GM04504 (cell line): ENCODE measurements at places on chromosomes 5 and 9.

DNA sequence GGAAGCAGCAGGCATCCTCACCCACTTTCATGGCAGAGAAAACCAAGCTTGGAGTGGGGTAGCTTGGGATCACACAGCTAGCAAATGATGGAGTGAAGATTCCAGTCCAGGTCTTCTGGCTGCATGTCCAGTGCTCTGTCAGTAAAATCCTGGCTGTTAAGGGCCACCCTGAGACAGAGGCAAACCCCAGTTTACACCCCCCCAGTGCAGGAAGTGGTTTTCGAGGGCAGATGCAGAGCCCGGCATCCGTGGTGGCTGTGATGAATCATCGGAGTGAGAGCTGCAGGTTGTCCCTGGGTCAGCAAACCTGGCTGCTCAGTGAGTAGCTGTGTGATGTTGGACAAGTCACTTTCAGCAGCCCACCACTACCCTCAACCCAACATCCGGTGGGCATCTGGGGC lies 115.4 kb downstream of the RGS3 start:
- peak; percentile 89 for DNase-seq

- DNase-seq = no peak
These were observed 128.5 kb downstream of the MED27 start for GRCh38 chr9:131951155-131951554.

DNA sequence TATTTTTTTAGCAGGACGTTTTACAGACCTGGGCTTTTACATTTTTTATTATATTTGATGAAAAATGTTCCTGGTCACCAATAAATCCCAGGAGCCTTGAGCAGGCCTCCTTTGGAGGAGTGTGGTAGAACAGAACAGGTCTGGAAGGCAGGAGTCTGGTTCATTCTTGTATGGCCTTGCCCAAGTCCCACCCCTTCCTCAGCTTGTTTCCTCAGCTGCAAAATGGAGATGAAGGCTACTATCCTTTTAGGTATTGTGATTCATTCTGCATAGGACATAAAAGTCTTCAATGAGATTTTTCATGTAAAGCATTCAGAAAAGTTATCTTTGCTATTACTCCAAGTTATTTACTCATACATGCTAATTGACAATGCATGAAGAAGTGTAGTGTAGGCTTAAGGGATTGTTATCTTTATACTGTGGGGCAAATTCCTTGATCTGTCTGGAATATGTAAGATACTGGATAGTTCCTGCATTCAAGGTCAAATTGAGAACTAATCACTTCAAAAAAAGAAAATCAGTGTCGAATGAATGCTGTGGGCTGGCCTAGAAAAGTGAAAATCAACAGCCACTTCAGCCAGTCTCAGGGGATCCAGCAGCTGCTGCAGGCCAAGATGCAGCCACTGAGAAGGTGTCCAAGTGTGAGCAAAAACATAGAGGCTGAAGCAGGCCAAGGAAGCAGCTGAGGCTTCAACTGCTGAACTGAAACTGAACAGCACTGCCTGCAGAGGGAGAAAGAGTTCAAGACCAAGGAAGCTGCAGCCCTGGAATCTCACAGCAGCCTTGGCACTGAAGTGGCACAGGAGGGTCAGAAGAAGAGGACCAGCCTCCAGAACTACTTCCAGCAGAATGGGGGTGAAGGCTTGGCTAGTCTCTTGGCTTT lies 15.5 kb upstream of the SLC36A3 start:
- DNase-seq = no peak

- no peak for DNase-seq
These were observed 477.0 kb upstream of the RGMB start for GRCh38 chr5:98296426-98296825.

GRCh38 chr9:108244686-108245085 lies 611.1 kb downstream of the ACTL7B start:
- DNase-seq = no peak

DNA sequence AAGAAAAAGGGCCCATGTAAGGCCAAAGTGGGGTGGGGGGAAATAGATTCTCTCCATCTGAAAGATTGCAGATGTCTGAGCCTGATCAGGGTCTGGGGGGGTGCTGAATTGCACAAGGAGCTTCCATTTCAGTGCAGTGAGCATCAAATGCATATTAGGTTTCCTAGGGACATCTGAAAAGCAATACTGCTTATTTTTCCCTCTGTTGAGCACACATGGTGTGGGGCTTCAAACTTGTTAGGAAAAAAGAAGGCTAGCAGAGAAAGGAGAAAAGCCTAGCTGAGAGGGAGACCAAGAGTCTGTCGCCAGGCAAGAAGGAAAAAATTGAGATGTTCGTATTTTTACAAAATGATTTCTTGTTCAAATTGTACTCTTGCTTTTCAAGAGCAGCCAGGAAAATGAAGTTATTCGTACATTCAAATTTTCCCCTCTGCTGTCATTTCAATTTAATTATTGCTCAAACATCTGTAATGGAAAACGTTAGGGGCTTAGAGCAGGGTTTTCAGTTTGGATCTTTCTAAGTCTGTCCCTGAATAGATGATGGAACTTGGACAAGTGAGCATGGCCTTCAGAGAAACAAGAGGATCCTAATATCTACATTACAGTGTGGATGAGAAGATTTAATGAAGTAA lies 191.9 kb upstream of the GAS1 start:
- no peak for DNase-seq

GRCh38 chr9:134566936-134567335 lies 74.7 kb upstream of the COL5A1 start:
- no peak for DNase-seq

GRCh38 chr9:137296670-137297664 lies 5.1 kb downstream of the NRARP start:
- DNase-seq = no peak

- DNase-seq = peak; percentile 62
These were observed 156.0 kb downstream of the ZNF462 start for GRCh38 chr9:107018861-107019545.

GRCh38 chr9:113614843-113615648 lies 151.5 kb downstream of the RGS3 start:
- DNase-seq = no peak

- DNase-seq = no peak
These were observed 65.2 kb downstream of the USP20 start for GRCh38 chr9:129900263-129901027.

DNA sequence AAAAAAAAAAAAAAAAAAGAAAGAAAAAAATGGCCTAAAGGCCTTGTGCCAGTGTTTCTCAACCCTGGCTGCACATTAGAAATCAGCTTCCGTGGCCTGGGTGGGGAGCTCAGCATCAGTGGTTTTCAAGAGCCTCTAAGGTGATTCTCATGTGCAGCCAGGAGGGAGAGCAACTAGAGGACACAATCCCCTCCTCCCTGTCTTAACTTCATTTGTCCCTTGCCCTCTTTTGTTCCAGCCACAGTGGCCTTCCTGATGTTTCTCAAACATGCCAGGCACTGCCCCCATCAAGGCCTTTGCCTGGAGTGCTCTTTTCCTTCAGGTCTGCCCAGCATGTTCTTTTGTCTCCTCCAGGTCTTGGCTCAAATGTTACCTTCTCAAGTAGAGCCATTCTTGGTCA lies 42.4 kb downstream of the HOMER1 start:
- no peak for DNase-seq

DNA sequence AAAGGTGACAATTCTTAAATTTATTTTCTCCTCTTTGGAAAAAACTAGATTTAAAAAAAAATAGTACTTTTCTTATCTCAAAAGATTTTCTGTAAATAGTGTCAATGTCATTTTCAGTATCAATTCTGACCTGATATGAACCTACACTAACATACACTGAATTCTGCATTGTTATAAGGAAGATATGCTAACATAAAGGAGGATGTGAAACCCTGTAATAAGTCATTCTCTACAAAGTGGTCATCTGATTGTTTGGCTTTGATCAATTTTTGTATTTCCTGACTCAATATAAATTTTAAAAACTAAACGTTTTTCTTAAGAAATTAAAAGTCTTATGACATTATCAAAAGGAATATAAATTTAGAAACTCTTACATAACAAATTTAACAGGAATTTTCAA lies 233.6 kb upstream of the EDIL3 start:
- no peak for DNase-seq

GRCh38 chr5:606061-606460 lies 6.1 kb upstream of the CEP72 start:
- DNase-seq = no peak

- DNase-seq = no peak
These were observed 6.4 kb downstream of the SNAPC4 start for GRCh38 chr9:136393531-136393930.

GRCh38 chr5:111478266-111478665 lies 34.1 kb downstream of the STARD4 start:
- no peak for DNase-seq

DNA sequence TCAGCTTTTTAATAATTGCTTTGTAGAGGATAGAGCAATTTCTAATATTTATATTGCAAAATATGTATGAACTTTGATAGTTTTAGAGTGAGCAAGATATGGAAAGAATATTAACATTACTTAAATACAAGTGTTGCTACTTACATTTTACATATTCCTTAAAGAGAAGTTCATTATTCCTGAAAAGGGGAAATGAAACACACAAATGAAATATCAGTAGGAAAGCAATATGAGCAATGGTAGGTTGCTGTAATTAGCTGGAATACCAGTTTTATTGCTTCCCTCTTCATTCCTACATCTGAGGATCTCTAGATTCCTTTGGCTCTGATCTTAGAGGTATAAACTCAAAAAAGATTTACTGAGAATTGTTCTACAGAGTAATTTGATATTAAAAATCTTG lies 414.1 kb downstream of the FAM170A start:
- no peak for DNase-seq

- DNase-seq = no peak
These were observed 423.6 kb downstream of the IRX1 start for GRCh38 chr5:4019009-4019769.

- no peak for DNase-seq
These were observed 923.9 kb downstream of the CDH18 start for GRCh38 chr5:19064094-19064493.

GRCh38 chr9:137534256-137535119 lies 15.7 kb downstream of the PNPLA7 start:
- peak; percentile 31 for DNase-seq

DNA sequence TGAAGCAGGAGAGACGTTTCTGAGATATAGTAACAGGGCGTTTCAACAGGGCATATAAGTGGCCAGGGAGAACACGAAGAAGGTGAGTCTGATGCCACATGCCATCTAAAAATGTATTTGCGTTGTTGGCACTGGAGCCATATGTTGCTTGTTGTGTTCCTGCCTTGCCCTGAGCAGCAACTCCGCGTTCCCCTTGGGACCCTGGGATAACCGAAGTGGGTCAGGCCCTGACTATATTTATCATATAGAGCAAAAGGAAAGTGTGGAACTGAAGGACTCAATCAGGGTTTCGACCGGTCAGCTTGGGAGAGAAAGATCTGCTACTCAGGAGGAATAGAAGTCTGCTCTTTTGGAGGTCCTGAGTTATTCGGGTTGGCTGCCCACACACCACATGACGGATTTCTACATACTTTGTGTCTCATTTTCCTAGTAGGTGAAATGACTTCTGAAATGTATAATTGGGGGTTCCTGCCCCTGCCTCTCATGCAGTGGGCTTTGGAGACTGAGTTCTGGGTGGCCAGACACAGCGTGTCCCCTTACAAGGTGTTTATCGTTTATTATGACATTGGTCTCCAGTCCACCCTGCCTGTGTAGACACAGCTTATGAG lies 3.0 kb downstream of the STC2 start:
- DNase-seq = no peak

DNA sequence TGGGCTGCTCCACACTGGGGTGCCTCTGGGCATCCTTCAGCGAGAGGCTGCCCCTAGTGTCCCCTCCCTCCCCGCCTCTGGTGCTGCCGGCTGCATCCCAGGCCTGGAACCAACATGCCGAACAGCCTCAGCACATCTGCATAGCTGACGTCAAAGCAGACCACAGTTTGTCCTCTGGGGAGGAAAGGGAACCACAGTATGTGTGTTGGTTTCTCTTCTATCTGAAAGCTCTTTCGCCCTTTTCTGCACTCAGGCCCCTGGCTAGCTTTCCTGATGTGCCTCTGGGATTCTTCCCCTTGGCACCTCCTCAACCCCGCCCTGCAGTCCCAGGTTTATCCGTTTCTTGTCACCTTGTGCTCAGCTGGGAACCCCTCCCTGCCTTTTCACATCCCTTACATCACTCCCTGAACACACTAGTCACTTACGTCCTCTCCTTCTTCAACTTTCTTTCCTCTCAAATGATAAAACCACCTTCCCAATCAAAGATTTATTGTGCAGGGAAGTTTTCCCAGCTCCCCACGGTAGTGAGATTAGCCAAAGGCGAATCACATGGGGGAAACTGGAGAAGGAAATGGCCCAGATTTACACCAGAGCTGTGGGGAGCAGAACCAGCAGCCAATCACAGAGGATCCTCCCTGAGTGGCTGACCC lies 35.5 kb upstream of the B4GALT1 start:
- no peak for DNase-seq

DNA sequence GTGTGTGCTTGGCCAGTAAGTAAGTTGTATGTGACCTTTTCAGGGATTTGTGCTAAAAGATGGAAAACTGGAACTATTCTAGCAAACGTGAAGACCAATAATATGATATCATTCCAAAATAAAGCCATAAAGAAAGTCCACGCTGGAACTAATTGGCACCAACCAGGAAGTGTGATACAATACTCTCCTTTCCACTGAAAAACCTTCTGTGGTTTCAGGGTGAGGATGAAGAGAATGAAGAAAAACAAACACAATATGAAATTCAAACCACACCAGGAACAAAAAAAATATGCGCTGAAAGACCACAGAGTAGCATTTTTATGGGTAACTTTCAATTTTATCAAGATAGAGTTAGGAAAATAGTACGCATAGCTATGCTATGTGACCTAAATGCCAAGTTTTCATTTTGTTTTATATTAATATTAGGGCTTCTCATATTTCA lies 105.8 kb downstream of the EFNA5 start:
- DNase-seq = no peak

- no peak for DNase-seq
These were observed 6.4 kb upstream of the SLC12A7 start for GRCh38 chr5:1118231-1118698.

DNA sequence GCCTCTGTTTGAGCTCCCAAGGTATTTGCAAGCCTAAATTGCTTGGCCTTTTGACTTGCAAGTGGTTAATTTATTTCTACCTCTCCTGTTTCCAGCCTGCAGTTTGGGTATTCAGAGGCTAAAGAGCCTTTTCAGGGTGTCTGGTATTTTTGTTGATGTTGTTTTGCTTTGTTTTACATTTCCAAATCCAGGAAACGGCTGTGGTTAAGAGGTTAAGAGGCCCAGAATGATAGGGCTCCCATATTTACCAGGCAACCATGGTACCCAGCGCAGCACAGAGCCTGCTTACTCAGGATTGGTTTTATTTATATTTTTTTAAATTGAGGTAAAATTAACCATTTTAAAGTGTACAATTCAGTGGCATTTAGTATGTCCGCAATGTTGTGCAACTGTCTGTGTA lies 92.1 kb downstream of the PDZD2 start:
- DNase-seq = no peak
